Aorta (tissue), 5 donors: ENCODE measurements at places on chromosomes 1 and 21. TPM values are rescaled to one million over a fixed set of nuclear protein-coding genes. Genes with fewer than 3 reads are reported as not detected.

TCHHL1 gene
- not detected for total RNA-seq

DNA sequence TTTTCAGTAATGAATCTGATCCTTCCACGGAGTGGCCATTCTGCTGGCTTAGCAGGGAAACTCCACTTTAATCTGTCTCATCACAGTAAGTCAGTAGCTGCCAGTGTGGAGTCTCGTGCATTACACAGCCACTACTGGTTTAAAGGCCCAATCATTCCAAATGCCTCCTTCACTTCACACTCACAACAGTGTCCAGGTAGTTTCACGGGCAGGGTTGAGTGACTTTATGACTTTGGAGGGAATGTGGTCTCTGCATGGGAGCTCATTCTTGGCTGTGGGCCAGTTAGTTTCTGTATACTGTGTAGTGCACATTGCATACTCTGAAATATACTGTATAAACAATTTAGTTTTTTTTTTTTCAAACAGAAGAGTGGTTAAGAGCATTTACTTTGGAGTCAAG, 34.6 kb upstream of the C1orf87 start:
- no peak overlapping the region for H3K4me3 ChIP-seq
- H3K4me1 ChIP-seq: no peaks in the 10 kb centered on the region
- no peaks in the 10 kb centered on the region for H3K27me3 ChIP-seq
- DNase-seq: no peak
- H3K27ac ChIP-seq: no peak overlapping the region

- no peaks in the 10 kb centered on the region for H3K27me3 ChIP-seq
- no peak within 1 kb of the TSS for H3K4me3 ChIP-seq
- no peak within 1 kb of the TSS for H3K27ac ChIP-seq
- H3K4me1 ChIP-seq: no peaks in the 10 kb centered on the region
- no peaks in the 10 kb centered on the region for H3K36me3 ChIP-seq
Measured at GRCh38 chr21:30491963-30492428, at the start of gene KRTAP19-3. TSS of gene KRTAP19-3 (minus strand) at chr21:30492013. CDS start at chr21:30491957, 56 bp downstream.

CD53 gene
- total RNA-seq: 50.7 TPM

DNA sequence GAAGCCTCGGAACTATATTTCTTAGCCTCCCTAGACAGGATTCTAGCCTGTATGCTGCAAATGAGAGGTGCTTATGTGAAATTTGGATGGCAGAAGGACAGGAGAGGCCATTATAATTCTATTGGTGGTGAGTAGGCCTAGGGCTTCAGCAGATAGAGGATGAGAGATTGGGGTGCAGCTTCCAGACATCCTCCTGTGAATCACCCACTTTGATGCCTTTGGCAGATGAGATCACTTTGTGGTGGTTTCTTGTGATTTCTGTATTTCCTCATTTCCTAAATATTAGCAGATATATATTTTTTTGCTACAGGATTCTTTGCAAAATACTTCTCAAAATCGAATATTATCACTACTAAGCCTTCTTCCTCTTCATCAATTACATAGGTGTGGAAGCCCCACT, 37.3 kb downstream of the MFSD2A start:
- H3K4me1 ChIP-seq: no peaks in the 10 kb centered on the region
- no peaks in the 10 kb centered on the region for H3K36me3 ChIP-seq
- H3K27me3 ChIP-seq: no peaks in the 10 kb centered on the region
- H3K4me3 ChIP-seq: no peak overlapping the region
- H3K27ac ChIP-seq: no peak overlapping the region

GRCh38 chr1:1332031-1332755, 1.1 kb downstream of the TAS1R3 start:
- no peak for DNase-seq
- no peaks in the 10 kb centered on the region for H3K4me1 ChIP-seq
- no peak overlapping the region for H3K27ac ChIP-seq
- H3K4me3 ChIP-seq: no peak overlapping the region
- no peaks in the 10 kb centered on the region for H3K36me3 ChIP-seq

DNA sequence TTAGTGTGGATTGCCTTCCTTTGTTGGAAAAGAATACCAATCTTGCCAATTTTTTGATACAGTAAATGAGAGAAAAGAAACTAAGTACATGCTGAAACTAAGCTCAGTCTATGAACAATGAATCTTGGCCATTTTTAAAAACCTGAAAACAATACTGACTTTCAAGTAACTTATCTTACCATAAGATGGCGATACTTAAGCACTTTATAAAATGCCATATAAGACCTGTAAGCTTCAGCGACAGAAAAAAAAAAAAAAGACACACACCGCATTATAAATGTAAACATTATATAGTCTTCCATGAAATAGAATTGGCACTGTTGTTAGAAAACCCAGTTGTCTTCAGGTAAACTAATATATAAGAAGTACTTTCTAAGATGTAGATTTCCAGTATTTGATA, 3.0 kb downstream of the OLFM3 start:
- H3K27ac ChIP-seq: no peak overlapping the region
- H3K4me3 ChIP-seq: no peak overlapping the region
- no peaks in the 10 kb centered on the region for H3K36me3 ChIP-seq
- no peak for DNase-seq
- H3K27me3 ChIP-seq: no peaks in the 10 kb centered on the region

ADIPOR1 gene
- 55.2 TPM for total RNA-seq

FCRL1 gene
- 1.2 TPM for total RNA-seq

GRCh38 chr1:228902781-228903433, 167.6 kb downstream of the RHOU start:
- peak; percentile 93 for DNase-seq
- H3K36me3 ChIP-seq: no peaks in the 10 kb centered on the region
- no peaks in the 10 kb centered on the region for H3K4me1 ChIP-seq
- H3K4me3 ChIP-seq: no peak overlapping the region

GRCh38 chr1:53267761-53268160, 29.4 kb upstream of the MAGOH start:
- no peak overlapping the region for H3K27ac ChIP-seq
- H3K27me3 ChIP-seq: no peaks in the 10 kb centered on the region
- no peak for DNase-seq
- no peak overlapping the region for H3K4me3 ChIP-seq

GRCh38 chr1:169745015-169745861, 11.4 kb upstream of the SELE start:
- H3K4me1 ChIP-seq: no peaks in the 10 kb centered on the region
- no peak overlapping the region for H3K27ac ChIP-seq
- H3K36me3 ChIP-seq: no peaks in the 10 kb centered on the region
- no peak overlapping the region for H3K4me3 ChIP-seq

DNA sequence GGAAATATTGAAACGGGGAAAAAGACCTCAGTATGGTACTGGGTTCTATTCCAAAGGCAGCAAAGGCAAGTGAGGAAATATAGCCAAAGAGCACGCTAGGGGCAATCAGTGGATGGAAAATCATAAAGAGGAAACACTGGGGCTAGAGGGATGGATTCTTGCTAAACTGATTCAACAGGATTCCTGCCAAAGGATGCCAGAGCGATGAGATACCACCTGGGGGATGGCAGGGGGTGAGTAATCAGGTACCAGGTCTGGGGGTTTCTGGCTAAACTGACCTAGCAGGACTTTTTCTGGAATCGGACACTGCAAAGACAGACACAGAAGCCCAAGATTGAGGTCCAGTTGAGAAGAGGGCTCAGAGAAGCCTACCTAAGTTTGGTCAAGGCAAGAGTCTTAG, 6.7 kb downstream of the CHI3L2 start:
- H3K4me1 ChIP-seq: no peaks in the 10 kb centered on the region
- H3K27me3 ChIP-seq: no peaks in the 10 kb centered on the region
- no peak overlapping the region for H3K27ac ChIP-seq
- DNase-seq: no peak
- H3K4me3 ChIP-seq: no peak overlapping the region
- no peaks in the 10 kb centered on the region for H3K36me3 ChIP-seq

REN gene
- total RNA-seq: not detected

CDA gene
- 9.0 TPM for total RNA-seq

DNA sequence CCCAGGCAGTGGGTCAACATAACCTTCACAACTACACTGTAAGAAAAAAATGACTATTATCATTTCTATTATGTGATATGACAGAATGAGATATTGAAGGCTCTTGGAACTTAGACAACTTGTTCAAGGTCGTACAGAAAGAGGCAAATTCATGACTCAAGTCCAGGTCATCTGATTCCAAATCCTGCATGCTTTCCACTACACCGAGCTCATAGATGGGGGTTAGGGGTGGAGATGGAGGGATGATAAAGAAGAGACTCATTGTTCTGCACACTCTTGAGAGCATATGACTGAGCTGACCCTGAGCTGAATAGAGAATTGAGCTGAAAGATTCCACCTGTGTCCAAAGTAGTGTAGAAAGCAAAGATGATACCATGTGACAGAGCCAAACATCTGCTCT, 2.8 kb downstream of the FCRL6 start:
- no peak overlapping the region for H3K27ac ChIP-seq
- no peaks in the 10 kb centered on the region for H3K4me1 ChIP-seq
- H3K36me3 ChIP-seq: no peaks in the 10 kb centered on the region
- no peak overlapping the region for H3K4me3 ChIP-seq

GRCh38 chr1:85321237-85321964, 45.0 kb upstream of the BCL10 start:
- H3K27ac ChIP-seq: no peak overlapping the region
- no peaks in the 10 kb centered on the region for H3K4me1 ChIP-seq
- DNase-seq: no peak
- no peaks in the 10 kb centered on the region for H3K27me3 ChIP-seq

SFN gene
- 3.7 TPM for total RNA-seq

OR14K1 gene
- 0.62 TPM for total RNA-seq

DNA sequence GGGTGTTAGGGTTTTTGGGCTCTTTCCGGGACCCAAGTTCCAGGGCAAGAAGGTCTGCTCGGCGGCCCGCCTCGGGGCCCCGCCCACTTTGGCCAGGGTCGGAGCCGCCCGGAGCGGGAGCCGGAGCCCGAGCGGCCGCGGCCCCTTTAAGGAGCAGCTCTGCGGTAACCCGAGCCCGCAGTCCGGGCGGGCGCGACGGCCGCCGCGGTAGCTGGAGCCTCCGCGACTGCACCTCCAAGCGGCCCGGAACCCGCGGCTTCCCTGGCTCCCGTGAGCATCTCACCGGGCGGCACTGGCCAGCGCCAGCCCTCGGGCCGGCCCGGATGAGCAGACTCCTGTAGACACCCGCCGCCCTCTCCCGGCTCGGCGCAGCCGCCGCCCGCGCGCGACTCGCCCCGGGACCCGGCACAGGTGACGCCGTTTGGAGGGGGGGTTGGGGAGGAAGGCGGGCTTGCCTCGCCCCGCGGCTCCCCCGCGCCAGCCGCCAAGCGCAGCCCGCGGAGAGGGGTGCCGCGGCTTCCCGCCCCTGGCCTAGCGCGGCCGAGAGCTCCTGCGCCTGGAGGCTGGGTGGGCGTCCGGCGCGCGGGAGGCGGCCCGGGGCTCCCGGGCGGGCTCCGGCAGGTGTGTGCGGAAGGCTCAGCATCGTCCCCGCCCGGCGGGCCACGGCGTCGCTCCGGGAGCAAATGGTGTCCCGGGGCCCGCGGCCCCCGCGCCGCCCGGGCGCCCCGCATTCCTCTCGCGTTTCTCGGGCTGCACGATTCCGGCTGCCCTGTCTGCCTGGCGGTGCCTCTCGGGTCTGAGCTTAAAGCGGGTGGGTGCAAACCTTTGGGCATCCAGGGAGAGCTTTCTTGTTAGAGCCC, at the start of gene TLCD4:
Gene TLCD4, plus strand, starts transcription at position 149 of the 860 bp plus-strand sequence. CDS start 26,547 bp downstream, outside the sequence.
- peak within 1 kb of the TSS; percentile 88 for H3K4me3 ChIP-seq
- H3K27me3 ChIP-seq: no peaks in the 10 kb centered on the region
- H3K4me1 ChIP-seq: peaks cover 3% of the 10 kb centered on the region
- peak; percentile 88 for DNase-seq
- H3K36me3 ChIP-seq: peaks cover 1% of the 10 kb centered on the region

MYOM3 gene
- total RNA-seq: 1.9 TPM

TNFRSF9 gene
- 0.36 TPM for total RNA-seq

GRCh38 chr1:86757272-86757984, 53.1 kb downstream of the SH3GLB1 start:
- H3K4me1 ChIP-seq: no peaks in the 10 kb centered on the region
- H3K36me3 ChIP-seq: no peaks in the 10 kb centered on the region
- DNase-seq: peak; percentile 69
- H3K27ac ChIP-seq: peak overlapping the region; percentile 68

GRCh38 chr1:232630047-232630893, at the start of gene SIPA1L2:
TSS of gene SIPA1L2 (minus strand) at chr1:232630133. CDS start at chr1:232515339, 114,794 bp downstream.
- peak within 1 kb of the TSS; percentile 81 for H3K4me3 ChIP-seq
- peak; percentile 96 for DNase-seq
- H3K27me3 ChIP-seq: no peaks in the 10 kb centered on the region
- no peaks in the 10 kb centered on the region for H3K36me3 ChIP-seq
- H3K27ac ChIP-seq: peak within 1 kb of the TSS; percentile 60

MEX3A gene
- total RNA-seq: 1.6 TPM

OR2L13 gene
- total RNA-seq: not detected

GJA9 gene
- total RNA-seq: not detected

DNA sequence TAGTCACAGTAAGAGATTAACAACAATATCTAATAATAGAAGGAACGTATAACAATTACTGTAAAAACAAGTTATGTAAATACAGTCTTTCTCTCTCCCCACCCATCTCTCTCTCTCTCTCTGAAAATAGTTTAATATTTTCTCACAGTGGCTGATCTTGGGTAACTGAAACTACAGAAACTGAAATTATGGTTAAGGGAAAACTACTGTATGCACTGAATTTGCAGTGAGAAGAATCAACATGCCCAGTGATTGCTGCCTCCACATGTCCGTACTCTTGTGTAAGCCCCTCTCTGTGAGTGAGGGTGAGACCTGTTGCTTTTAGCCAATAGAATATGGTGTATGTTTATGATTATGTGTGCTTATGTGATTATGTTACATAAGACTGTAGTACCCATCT, 1.6 kb downstream of the KRTAP6-1 start:
- no peaks in the 10 kb centered on the region for H3K36me3 ChIP-seq
- no peak for DNase-seq
- no peaks in the 10 kb centered on the region for H3K4me1 ChIP-seq
- no peaks in the 10 kb centered on the region for H3K27me3 ChIP-seq
- no peak overlapping the region for H3K27ac ChIP-seq

GRCh38 chr1:184116287-184116686, 64.8 kb downstream of the TSEN15 start:
- DNase-seq: no peak
- H3K4me3 ChIP-seq: no peak overlapping the region
- no peak overlapping the region for H3K27ac ChIP-seq
- no peaks in the 10 kb centered on the region for H3K4me1 ChIP-seq
- no peaks in the 10 kb centered on the region for H3K36me3 ChIP-seq

GRCh38 chr1:180606155-180606554, 25.7 kb upstream of the XPR1 start:
- no peaks in the 10 kb centered on the region for H3K36me3 ChIP-seq
- no peaks in the 10 kb centered on the region for H3K4me1 ChIP-seq
- H3K27ac ChIP-seq: no peak overlapping the region
- H3K27me3 ChIP-seq: no peaks in the 10 kb centered on the region
- no peak for DNase-seq
- H3K4me3 ChIP-seq: no peak overlapping the region

C1orf185 gene
- not detected for total RNA-seq

DMRTA2 gene
- total RNA-seq: not detected

- no peaks in the 10 kb centered on the region for H3K36me3 ChIP-seq
- no peak overlapping the region for H3K27ac ChIP-seq
- DNase-seq: no peak
Measured at GRCh38 chr1:200172311-200172710, 144.8 kb downstream of the NR5A2 start.

DNA sequence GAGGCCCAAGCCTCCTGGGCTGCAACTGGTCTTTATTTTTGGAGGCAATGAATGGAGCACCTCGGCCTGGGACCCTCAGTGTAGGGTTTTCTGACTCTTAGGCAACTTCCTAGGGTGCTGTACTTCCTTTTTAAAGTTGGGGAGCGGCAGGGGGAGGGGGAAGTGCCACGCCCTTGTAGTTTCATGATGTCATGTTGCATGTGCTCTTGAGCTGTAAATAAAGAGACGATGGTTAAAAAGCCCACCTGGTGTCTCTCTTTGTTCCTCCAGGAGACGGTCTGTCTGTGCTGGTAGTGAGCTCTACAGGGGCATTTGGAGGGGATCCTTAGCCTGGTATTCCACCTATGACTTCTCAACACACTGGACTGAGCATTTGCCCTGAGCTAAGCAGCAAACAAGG, 10.3 kb upstream of the AGTRAP start:
- no peaks in the 10 kb centered on the region for H3K36me3 ChIP-seq
- H3K4me1 ChIP-seq: no peaks in the 10 kb centered on the region
- H3K4me3 ChIP-seq: no peak overlapping the region
- no peak for DNase-seq
- no peak overlapping the region for H3K27ac ChIP-seq

LCE6A gene
- total RNA-seq: not detected
